ENCODE measurements at places on chromosomes 7 and 10. TPM values are rescaled to one million over a fixed set of nuclear protein-coding genes. Genes with fewer than 3 reads are reported as not detected.

The STEAP2 gene
- 15.1 TPM for total RNA-seq

The KCNIP2 gene
- 568 TPM for total RNA-seq

The GIMAP5 gene
- 9.8 TPM for total RNA-seq

The SEMA3D gene
- total RNA-seq: 0.94 TPM

The TEX47 gene
- not detected for total RNA-seq

The SAMD9 gene
- 3.5 TPM for total RNA-seq

The HOXA6 gene
- total RNA-seq: not detected

The OR9A2 gene
- not detected for total RNA-seq

The FGL2 gene
- 11.9 TPM for total RNA-seq

The SNX8 gene
- 16.7 TPM for total RNA-seq
